ENCODE measurements at places on chromosomes 3 and 15.

- no peak for DNase-seq
These were observed 612 bp upstream of the TBL1XR1 start for GRCh38 chr3:177197727-177198460.

GRCh38 chr3:17672506-17672905 is 69.9 kb downstream of the TBC1D5 start:
- no peak for DNase-seq

DNA sequence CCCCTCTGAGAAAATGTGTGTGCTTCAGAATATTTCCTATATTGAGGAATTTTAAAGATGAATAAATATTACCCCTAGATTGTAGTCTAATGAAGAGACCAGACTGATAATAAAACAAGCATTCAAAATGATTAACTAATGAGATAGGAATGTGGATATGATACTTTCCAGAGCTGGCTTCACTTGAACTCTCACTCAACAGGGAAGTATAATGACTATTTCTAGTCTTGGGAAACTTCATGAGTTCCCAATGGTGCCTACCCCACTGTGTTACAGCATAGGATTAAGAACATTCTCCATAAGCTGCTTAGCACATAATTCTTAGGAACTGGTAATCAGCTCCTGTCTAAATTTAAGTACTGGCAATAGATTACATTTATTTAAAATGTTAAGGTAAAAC is 261.5 kb upstream of the ZNF385D start:
- DNase-seq, result no peak

DNA sequence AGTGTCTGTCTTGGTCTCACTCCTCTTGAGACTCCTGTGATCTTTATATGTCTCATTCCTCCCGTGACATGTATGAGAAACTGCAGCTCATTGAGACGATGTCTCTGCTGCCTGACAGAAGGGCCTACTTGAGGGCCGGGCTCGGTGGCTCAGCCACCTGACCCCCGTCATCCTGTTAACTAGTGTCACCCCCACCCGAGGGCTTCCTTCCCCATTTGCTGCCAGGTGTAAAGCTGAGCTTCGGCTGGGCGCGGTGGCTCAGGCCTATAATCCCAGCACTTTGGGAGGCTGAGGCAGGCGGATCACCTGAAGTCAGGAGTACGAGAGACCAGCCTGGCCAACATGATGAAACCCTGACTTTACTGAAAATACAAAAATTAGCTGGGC is 12.7 kb downstream of the SEMA4B start:
- DNase-seq, result no peak

GRCh38 chr3:21914451-21914850 is 163.4 kb upstream of the ZNF385D start:
- no peak for DNase-seq

DNA sequence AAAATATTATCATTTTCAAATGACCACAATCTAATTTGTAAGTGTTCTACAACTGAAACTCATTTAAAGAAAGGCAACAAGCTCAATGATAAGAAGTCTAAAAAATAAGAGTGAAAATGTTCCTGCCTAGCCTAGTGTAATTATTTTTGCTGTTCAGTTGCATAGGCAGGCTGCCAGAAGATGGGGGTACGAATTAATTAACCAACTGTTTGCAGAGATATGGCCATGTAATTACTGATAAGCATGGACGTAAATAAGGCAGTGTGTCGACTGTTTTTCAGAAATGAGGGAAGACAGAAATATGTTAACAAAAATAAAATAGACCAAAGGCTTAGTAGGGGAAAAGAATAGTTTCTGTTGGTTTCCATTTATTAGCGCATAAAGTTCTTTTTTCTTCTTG is 24.7 kb upstream of the SCAANT1 start:
- no peak for DNase-seq

GRCh38 chr3:48248095-48248850 is 7.4 kb downstream of the ZNF589 start:
- DNase-seq, result no peak

DNA sequence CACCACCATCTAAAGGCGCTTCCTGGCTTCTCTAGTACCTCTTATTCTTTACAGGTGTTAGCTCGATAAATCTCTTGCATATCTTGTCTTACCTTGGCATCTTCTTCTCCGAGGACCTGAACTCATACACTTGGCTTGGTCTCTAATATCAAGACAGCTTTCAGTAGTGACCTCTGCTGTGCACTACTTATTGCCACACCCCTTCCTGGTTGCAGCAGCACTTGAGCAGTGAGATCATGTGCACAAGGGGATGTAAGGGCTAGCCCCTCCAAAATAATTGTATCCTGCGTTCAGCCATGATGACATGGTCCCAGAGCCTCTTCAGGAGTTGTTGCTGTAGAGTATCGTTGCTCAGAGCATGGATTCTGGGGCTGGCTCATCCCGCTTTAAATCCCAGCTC is 1.3 kb upstream of the PLA1A start:
- DNase-seq, result no peak

- no peak for DNase-seq
These were observed 60.5 kb upstream of the LRTM1 start for GRCh38 chr3:54988302-54988837.

- no peak for DNase-seq
These were observed 22.8 kb downstream of the PLS1 start for GRCh38 chr3:142618917-142619461.

GRCh38 chr15:29401644-29402043 is 132.0 kb upstream of the NSMCE3 start:
- DNase-seq, result no peak

DNA sequence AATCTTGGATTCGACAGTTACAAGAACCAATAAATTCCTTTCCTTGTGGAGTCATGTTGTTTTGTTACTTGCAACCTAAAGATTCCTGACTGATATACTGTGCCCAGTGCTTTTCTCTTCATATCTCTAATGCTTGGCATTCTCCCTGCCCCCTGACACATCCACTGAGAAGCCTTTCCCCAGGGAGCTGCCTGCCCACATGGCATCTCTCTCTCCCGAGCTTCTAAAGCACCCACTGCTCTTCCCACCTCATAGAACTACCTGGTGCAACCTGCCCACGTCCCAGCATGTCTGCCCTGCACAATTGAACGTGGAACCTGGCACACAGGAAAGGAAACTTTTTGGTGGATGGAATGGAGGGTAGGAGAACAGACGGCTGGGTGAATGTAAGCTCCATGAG is 6.8 kb downstream of the CYP8B1 start:
- no peak for DNase-seq

- DNase-seq, result no peak
These were observed 27.8 kb downstream of the KLHL6 start for GRCh38 chr3:183527428-183528379.

DNA sequence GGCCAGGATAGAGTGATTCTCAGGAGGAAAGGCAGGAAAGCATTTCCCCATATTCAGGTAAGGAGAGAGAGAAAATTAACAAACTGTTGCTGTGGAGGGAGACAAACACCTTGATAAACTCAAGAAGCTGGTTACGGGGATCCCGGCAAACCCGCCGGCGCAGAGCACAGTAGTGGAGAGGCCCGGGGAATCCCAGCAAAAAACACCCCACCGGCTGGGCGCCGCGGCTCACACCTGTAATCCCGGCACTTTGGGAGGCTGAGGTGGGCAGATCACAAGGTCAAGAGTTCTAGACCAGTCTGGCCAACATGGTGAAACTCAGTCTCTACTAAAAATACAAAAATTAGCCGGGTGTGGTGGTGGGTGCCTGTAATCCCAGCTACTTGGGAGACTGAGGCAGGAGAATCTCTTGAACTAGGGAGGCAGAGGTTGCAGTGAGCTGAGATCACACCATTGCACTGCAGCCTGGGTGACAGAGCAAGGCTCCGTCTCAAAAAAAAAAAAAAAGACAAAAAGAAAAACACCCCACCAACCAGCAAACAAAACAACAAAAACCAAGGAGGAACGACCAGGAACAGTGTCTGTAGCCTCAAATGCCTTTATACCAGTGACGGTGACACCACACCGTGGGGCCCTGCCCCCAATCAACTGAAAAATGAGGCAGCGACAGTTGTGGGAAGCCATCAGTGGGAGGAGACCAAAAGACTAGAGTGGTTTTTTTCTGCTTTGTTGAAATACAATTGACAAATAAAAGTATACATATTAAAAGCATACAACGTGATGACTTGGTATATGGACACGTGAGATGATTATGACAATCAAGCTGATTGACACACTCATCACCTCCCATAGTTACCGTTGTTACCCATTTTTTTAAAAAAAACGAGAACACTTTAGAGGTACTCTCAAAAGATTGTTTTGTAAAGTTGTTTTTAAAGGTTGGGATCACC is 40.2 kb upstream of the IDH2 start:
- no peak for DNase-seq

- DNase-seq, result no peak
These were observed 6.6 kb upstream of the MRPS25 start for GRCh38 chr3:15071699-15072098.

DNA sequence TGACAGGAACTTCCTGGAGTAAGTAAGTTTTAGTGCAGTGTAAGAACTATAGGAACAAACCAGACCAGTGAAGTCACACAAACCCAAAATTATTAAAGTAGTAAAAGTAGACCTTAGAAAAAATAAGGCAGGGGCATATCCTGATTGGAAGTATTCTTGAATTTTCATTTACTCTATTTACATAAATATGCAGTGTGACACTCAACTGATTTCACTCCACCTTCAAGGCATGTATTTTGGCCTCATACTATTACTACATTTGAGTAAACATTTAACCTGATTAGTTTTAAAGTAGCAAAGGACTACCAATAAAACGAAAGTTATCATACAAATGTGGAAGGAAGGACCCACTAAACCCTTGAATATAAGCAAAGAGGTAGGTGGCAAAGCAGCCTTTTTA is 22.8 kb downstream of the TRNT1 start:
- DNase-seq, result no peak

GRCh38 chr15:89487791-89488190 is 8.6 kb downstream of the RHCG start:
- no peak for DNase-seq

- DNase-seq, result no peak
These were observed 695.5 kb downstream of the EPHA3 start for GRCh38 chr3:89802881-89803280.
